ENCODE measurements at places on chromosomes 2 and 18. TPM values are rescaled to one million over a fixed set of nuclear protein-coding genes. Genes with fewer than 3 reads are reported as not detected.

DNA sequence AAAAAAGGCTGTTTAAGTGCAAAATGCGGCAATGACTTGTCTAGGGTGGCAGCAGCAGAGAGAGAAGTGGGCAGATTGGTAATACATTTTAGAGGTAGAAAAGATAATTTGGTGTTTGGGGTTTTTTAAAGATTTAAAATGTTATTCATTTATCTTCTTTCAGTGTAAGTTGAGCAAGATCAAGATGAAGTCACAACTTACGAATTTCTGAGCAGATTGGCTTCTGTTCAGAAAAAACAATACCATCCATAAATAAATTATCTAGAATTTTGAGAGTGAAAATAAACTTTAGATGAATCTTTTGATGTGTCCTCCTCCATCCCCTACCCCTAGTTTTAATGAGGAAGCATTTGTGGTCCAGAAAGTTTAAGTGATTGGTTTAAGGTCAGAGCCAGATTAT, 47.9 kb upstream of the FAM171B start:
- no peak for DNase-seq
- peaks cover 23% of the 10 kb centered on the region for H3K36me3 ChIP-seq
- H3K27ac ChIP-seq, result no peak overlapping the region
- no peak overlapping the region for H3K4me3 ChIP-seq
- H3K4me1 ChIP-seq, result no peaks in the 10 kb centered on the region
- no peaks in the 10 kb centered on the region for H3K27me3 ChIP-seq

- no peaks in the 10 kb centered on the region for H3K36me3 ChIP-seq
- DNase-seq, result no peak
- no peak overlapping the region for H3K4me3 ChIP-seq
- no peaks in the 10 kb centered on the region for H3K4me1 ChIP-seq
- no peaks in the 10 kb centered on the region for H3K27me3 ChIP-seq
Observed at GRCh38 chr18:57940166-57940660, 103.8 kb upstream of the NEDD4L start.

GRCh38 chr2:55883829-55884228, 39.8 kb downstream of the EFEMP1 start:
- peak overlapping the region; percentile 76 for H3K27ac ChIP-seq
- no peak overlapping the region for H3K4me3 ChIP-seq
- H3K36me3 ChIP-seq, result peaks cover 78% of the 10 kb centered on the region

DNA sequence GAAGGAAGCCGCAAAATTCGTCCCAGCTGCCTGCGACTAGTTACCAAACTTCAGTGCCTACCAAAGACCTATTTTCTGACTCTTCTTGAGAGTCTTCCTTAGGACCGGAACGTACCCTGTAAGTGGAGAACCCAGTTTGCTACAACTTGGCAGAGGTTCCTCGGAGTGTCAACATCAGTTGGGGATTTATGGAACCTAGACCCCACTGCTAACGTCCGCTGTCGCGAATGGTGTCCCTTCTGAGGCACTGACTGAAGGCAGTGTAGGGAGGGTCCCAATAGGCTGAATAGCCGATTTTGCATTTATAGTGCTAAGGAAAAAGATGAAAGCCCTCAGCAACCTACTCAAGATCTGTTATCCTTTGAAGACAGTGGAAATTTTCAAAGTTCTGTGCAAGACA, 568 bp upstream of the STK17B start:
- no peaks in the 10 kb centered on the region for H3K36me3 ChIP-seq
- H3K4me1 ChIP-seq, result peaks cover 31% of the 10 kb centered on the region
- DNase-seq, result peak; percentile 34
- peak overlapping the region; percentile 94 for H3K4me3 ChIP-seq

- H3K27ac ChIP-seq, result no peak overlapping the region
- no peaks in the 10 kb centered on the region for H3K4me1 ChIP-seq
- H3K27me3 ChIP-seq, result peaks cover 12% of the 10 kb centered on the region
- H3K36me3 ChIP-seq, result no peaks in the 10 kb centered on the region
- peak; percentile 48 for DNase-seq
- H3K4me3 ChIP-seq, result no peak overlapping the region
Observed at GRCh38 chr2:88061295-88061694, 5.7 kb upstream of the KRCC1 start.

DNA sequence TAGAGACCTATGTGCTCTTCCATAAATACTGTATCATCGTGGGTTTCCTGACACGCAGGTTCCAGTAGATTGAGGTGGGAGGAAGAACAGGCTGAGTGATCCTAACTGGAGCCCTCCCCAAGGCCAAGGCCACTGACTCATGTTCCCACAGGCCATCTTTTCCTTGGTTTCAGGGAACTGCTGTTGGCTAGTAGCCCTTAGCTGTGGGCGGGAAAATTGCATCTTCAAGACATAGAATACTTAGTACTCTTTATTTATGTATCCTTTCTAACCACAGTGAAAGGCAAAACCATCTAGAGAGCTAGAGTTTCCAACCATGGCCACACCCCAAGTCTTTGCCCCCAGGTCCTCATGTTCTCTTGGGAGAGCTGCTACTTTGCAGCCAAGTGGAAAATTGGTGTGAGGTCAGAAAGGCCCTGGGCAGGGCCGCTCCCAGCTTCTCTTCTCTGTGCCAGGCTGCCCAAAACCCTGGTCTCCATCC, 55.9 kb downstream of the COPS8 start:
- H3K27me3 ChIP-seq, result no peaks in the 10 kb centered on the region
- H3K4me1 ChIP-seq, result no peaks in the 10 kb centered on the region
- DNase-seq, result no peak
- no peaks in the 10 kb centered on the region for H3K36me3 ChIP-seq

- no peaks in the 10 kb centered on the region for H3K36me3 ChIP-seq
- H3K27me3 ChIP-seq, result no peaks in the 10 kb centered on the region
- H3K4me1 ChIP-seq, result no peaks in the 10 kb centered on the region
- no peak overlapping the region for H3K27ac ChIP-seq
- H3K4me3 ChIP-seq, result no peak overlapping the region
Observed at GRCh38 chr2:174083843-174084458, 118.8 kb upstream of the SP3 start.

GRCh38 chr2:47339745-47340541, 63.0 kb upstream of the MSH2 start:
- H3K36me3 ChIP-seq, result peaks cover 2% of the 10 kb centered on the region
- DNase-seq, result no peak
- peaks cover 5% of the 10 kb centered on the region for H3K4me1 ChIP-seq
- no peak overlapping the region for H3K4me3 ChIP-seq

GRCh38 chr18:14769381-14769780, 21.4 kb downstream of the ANKRD30B start:
- no peak overlapping the region for H3K4me3 ChIP-seq
- no peak overlapping the region for H3K27ac ChIP-seq
- no peaks in the 10 kb centered on the region for H3K27me3 ChIP-seq
- no peaks in the 10 kb centered on the region for H3K36me3 ChIP-seq

- H3K27me3 ChIP-seq, result no peaks in the 10 kb centered on the region
- no peak overlapping the region for H3K4me3 ChIP-seq
- H3K4me1 ChIP-seq, result no peaks in the 10 kb centered on the region
- no peak overlapping the region for H3K27ac ChIP-seq
- DNase-seq, result no peak
Observed at GRCh38 chr2:5035057-5035488, 657.1 kb upstream of the SOX11 start.

GRCh38 chr18:67896451-67896850, 379.9 kb upstream of the DSEL start:
- H3K4me1 ChIP-seq, result no peaks in the 10 kb centered on the region
- no peaks in the 10 kb centered on the region for H3K36me3 ChIP-seq
- H3K4me3 ChIP-seq, result no peak overlapping the region
- H3K27me3 ChIP-seq, result no peaks in the 10 kb centered on the region

- no peak overlapping the region for H3K4me3 ChIP-seq
- no peaks in the 10 kb centered on the region for H3K36me3 ChIP-seq
- no peaks in the 10 kb centered on the region for H3K4me1 ChIP-seq
- no peak overlapping the region for H3K27ac ChIP-seq
- no peaks in the 10 kb centered on the region for H3K27me3 ChIP-seq
- no peak for DNase-seq
Observed at GRCh38 chr2:46798998-46799698, 116.5 kb downstream of the MCFD2 start.

DNA sequence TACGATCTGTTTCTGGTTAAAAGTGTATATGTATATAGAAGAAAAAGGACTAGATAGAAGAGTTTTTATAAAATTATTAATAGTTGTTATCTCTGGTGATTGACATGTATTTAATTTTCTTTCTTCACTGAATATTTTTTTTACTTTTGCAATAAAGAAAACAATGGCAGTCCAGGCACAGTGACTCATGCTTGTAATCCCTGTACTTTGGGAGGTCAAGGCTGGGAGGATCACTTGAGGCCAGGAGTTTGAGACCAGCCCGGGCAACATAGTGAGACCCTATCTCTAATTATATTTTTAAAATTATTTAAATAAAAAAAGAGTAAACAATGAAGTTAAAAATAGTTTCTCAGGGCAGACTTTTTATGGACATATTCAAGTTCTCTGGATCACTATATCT, 114.7 kb downstream of the FAM117B start:
- H3K27me3 ChIP-seq, result no peaks in the 10 kb centered on the region
- no peak overlapping the region for H3K27ac ChIP-seq
- DNase-seq, result no peak
- no peaks in the 10 kb centered on the region for H3K36me3 ChIP-seq
- H3K4me3 ChIP-seq, result no peak overlapping the region

- no peak overlapping the region for H3K4me3 ChIP-seq
- peak; percentile 7 for DNase-seq
- H3K27ac ChIP-seq, result no peak overlapping the region
- H3K36me3 ChIP-seq, result no peaks in the 10 kb centered on the region
- H3K4me1 ChIP-seq, result peaks cover 13% of the 10 kb centered on the region
Observed at GRCh38 chr18:21672521-21673267, 31.9 kb downstream of the ABHD3 start.

- H3K4me1 ChIP-seq, result no peaks in the 10 kb centered on the region
- no peaks in the 10 kb centered on the region for H3K36me3 ChIP-seq
- H3K27ac ChIP-seq, result no peak overlapping the region
Observed at GRCh38 chr2:200494048-200494447, 15.8 kb downstream of the KCTD18 start.

DNA sequence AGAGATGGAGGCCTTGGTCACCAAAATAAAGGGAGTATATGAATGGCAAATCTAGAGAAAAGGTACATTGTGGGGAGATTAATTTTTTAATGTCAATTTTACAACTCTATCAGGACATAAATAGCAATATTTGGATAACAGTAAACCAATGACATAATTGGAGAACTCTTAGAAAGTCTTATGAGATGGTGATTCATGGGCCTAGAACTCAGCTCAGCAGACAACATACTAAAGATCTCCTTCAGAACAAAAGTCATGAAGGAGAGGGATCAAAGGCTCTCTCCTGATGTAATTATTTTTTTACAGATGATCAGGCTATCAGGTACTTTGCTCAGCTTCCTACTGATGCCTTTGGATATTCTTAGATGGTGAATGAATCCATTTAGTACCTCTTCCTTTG, 90.0 kb downstream of the CRACDL start:
- H3K27ac ChIP-seq, result no peak overlapping the region
- H3K36me3 ChIP-seq, result no peaks in the 10 kb centered on the region
- H3K4me1 ChIP-seq, result no peaks in the 10 kb centered on the region
- no peaks in the 10 kb centered on the region for H3K27me3 ChIP-seq

- H3K4me1 ChIP-seq, result no peaks in the 10 kb centered on the region
- H3K4me3 ChIP-seq, result no peak overlapping the region
- no peaks in the 10 kb centered on the region for H3K27me3 ChIP-seq
- no peaks in the 10 kb centered on the region for H3K36me3 ChIP-seq
- no peak overlapping the region for H3K27ac ChIP-seq
Observed at GRCh38 chr18:21820033-21820810, 79.6 kb downstream of the MIB1 start.

DNA sequence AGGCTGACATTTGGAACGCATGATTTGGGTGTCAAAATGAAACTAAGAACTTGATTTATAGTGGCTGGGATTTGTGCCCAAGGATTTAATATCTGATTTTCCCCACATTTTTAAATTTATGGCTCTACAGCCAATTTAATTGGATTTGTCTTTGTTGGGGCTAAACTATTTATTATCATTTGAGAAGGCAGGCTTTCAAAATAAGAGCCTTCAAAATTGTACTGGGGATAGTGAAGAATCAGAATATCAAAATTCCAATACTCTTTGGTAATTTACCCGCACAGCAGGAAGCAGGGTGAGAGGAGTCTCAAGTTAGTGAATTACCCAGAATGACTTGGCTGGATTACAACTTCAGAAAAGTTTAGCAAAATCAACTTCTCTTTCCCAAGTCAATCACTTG, 278.1 kb downstream of the LRATD1 start:
- H3K27ac ChIP-seq, result no peak overlapping the region
- H3K4me1 ChIP-seq, result no peaks in the 10 kb centered on the region
- DNase-seq, result no peak
- H3K4me3 ChIP-seq, result no peak overlapping the region

GRCh38 chr2:134287323-134287722, 33.5 kb downstream of the MGAT5 start:
- H3K27ac ChIP-seq, result no peak overlapping the region
- no peak overlapping the region for H3K4me3 ChIP-seq
- no peak for DNase-seq
- no peaks in the 10 kb centered on the region for H3K27me3 ChIP-seq
- H3K4me1 ChIP-seq, result peaks cover 14% of the 10 kb centered on the region

- no peaks in the 10 kb centered on the region for H3K27me3 ChIP-seq
- peaks cover 4% of the 10 kb centered on the region for H3K4me1 ChIP-seq
- no peak overlapping the region for H3K4me3 ChIP-seq
- DNase-seq, result no peak
Observed at GRCh38 chr2:121501554-121501953, 29.1 kb upstream of the RNU4ATAC start.

GRCh38 chr2:241215421-241215820, 26.9 kb downstream of the ANO7 start:
- H3K4me3 ChIP-seq, result no peak overlapping the region
- H3K36me3 ChIP-seq, result no peaks in the 10 kb centered on the region
- no peaks in the 10 kb centered on the region for H3K27me3 ChIP-seq
- DNase-seq, result no peak
- no peak overlapping the region for H3K27ac ChIP-seq

GRCh38 chr2:217414429-217414828, 554.6 kb upstream of the TNP1 start:
- H3K36me3 ChIP-seq, result no peaks in the 10 kb centered on the region
- no peaks in the 10 kb centered on the region for H3K4me1 ChIP-seq
- DNase-seq, result no peak

GRCh38 chr2:126856403-126856802, 42.3 kb upstream of the TEX51 start:
- H3K27ac ChIP-seq, result no peak overlapping the region
- no peak for DNase-seq
- H3K4me3 ChIP-seq, result no peak overlapping the region
- no peaks in the 10 kb centered on the region for H3K4me1 ChIP-seq

DGKD gene
- 36.5 TPM for total RNA-seq

ZRANB3 gene
- total RNA-seq, result 7.9 TPM

STRADB gene
- total RNA-seq, result 16.8 TPM

CD207 gene
- not detected for total RNA-seq

CLEC4F gene
- total RNA-seq, result not detected

DSEL gene
- total RNA-seq, result 4.5 TPM

CFC1 gene
- total RNA-seq, result not detected

UGT1A10 gene
- total RNA-seq, result not detected

ABCA12 gene
- not detected for total RNA-seq

GATA6 gene
- total RNA-seq, result 14.6 TPM

NEB gene
- total RNA-seq, result 3.6 TPM
